NCI-H774 (cell line): ENCODE measurements at places on chromosomes 7 and 10.

GRCh38 chr10:120511165-120511564, 54.1 kb downstream of the PLPP4 start:
- no peak for DNase-seq

GRCh38 chr7:50621973-50622490, 56.8 kb upstream of the DDC start:
- no peak for DNase-seq

- DNase-seq: no peak
Measured at GRCh38 chr10:70308121-70309060, 24.6 kb upstream of the NPFFR1 start.

- DNase-seq: no peak
Measured at GRCh38 chr10:52446391-52446790, 132.3 kb downstream of the DKK1 start.

GRCh38 chr10:68406815-68407548, at the start of gene RUFY2:
Gene RUFY2 (minus strand): TSS chr10:68407277. CDS start chr10:68407189, 88 bp downstream.
- DNase-seq: peak; percentile 69

DNA sequence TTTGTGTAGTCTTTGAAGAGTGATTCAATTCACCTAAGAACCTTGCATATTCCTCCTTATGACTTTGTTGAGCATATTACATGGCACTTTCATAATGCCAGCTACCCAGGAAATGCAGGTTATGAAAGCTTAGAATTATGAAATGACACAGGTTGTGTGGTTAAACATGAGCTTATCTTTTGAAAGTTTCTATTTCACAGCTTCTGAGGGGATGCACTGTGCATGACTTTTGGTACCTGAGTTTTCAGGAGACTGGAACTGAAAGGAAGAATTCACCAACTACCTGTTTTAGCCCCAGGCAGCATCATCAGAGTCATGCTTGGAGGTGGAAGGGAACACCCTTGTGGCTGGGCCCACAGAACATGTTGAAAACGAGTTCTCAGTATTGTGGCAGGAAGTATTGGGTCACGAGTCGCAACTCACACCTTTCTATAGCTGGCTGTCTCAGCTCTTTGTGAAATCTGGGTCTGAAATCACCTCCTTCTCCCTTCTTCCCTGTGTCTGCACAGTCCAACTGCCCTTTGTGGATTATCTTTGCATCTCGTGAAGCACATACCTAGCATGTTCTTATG, 228.2 kb downstream of the PTEN start:
- DNase-seq: no peak

DNA sequence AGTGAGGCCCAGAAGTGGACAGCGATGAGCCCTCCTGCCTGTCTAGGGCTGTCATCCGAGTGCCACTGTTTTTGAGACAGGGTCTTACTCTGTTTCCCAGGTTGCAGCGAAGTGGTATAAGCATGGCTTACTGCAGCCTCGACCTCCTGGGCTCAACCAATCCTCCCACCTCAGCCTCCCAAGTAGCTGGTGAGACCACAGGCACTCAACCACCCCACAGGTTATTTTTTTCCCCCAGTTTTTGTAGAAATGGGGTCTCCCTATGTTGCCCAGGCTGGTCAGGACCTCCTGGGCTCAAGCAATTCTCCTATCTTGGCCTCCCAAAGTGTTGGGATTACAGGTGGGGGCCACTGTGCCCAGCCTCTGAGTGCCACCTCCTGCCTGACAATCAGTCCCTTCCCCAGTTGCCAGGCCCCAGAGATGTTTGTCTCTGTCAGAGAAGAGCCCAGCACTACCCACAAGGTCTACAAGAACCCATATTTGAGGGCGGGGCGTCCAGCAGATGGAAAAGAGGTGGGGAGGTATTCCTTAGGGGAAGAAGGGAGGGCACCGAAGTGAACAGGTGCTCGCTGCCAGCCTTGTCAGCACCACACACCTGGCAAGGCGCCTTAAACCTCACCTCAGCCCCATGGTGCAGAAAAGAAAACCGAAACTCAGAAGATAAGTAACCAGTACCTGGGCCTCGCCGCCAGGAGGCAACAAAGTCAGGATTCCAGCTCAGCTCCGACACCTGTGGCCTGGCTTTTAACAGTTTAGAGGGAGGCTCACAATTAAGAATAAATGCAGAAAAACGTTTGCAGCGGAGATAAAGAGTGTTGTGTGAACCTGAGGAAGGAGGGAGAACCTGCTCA, 77.4 kb upstream of the ANLN start:
- DNase-seq: no peak

DNA sequence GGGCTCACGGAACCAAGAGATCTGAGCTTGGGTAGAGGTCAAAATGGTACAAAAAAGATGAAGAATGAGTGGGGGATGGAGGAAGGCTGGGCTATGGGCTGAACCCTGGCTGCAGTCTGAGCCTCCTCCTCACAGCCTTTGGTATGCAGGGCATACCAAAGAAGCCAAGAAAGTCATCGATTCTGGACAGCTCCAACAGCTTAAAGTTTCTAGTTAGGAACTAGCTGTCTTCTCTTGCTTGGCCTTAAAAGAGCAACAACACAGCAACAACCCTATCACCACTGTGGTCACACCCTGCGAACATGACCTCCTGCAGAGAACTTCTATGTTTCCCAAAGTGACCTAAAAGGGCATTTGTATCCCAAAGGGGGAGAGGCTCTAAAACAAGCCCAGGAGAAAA, 126.1 kb upstream of the EFCAB10 start:
- DNase-seq: no peak

- no peak for DNase-seq
Measured at GRCh38 chr7:72430531-72430930, 18.4 kb upstream of the CALN1 start.

- DNase-seq: no peak
Measured at GRCh38 chr7:107865956-107866775, 24.8 kb upstream of the DLD start.

- DNase-seq: no peak
Measured at GRCh38 chr7:153422291-153423209, 629.6 kb upstream of the DPP6 start.

- no peak for DNase-seq
Measured at GRCh38 chr10:49837685-49838084, 75.6 kb upstream of the OGDHL start.

- no peak for DNase-seq
Measured at GRCh38 chr10:114021717-114022680, 21.7 kb upstream of the ADRB1 start.

GRCh38 chr10:29430101-29430500, 141.2 kb downstream of the LYZL1 start:
- DNase-seq: no peak

GRCh38 chr10:105274556-105275070, 633.5 kb downstream of the SORCS3 start:
- no peak for DNase-seq

GRCh38 chr7:149199234-149199995, 4.1 kb downstream of the ZNF282 start:
- no peak for DNase-seq

DNA sequence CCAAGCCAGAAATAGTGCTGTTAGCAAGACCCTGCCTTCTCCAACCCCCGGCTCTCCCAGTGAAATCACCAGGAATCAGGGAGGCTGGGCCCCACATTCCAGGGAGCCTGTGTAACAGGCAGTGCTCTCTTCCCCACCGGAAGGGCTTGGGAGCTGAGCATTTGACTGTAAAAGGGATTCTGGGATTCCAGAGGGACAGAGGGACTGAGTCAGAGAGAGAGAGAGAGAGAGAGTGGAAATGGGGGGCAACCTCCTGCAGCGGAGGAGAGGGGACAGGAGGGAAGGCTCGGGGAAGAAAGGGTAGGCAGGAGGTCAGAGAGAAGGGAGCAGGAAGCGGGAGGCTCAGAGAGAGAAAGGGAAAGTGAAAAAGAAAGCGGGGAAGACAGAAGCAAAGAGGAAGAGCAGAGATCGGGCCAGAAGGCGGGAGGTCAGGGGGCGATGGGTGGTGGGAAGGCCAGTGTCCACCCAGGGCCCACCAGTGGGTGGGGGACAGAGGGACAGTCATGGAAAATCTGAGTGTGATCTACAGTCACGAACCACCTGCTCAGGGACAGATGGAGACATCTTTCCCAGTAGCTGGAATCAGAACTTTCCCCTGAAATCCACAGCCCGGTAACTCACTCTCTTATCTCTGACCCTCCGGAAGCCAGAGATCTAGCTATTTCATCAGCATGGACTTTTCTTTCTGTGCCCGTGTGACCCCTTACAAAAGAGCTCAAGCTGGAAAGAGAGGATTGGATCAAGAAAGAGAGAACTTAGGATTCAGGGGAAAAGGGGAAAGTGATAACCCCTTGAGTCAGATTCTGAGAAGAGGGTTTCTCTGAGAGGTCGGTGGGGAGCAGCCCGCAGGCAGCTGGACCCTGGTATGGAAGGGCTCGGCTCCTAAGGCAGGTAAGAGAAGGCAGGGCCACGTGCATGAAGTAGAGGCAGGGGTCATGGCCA, 4.6 kb upstream of the SERPINE1 start:
- no peak for DNase-seq

DNA sequence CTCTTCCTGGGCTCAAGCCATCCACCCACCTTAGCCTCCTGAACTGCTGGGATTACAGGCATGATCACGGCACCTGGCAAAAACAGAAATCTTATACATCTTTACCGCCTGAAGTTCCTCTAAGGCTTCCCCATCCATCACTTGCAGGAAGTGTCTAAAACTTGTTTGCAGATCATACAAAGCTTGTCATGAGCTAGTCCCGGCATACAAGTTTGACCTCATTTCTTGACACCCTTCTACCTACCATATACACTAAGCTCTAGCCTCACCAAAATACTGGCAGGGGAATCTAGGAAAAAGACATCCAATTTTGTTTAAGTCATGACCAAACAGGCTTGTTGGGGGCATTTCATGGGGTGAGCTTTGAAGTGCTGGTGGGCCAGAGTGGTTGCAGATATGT, 14.5 kb downstream of the DNMBP start:
- DNase-seq: no peak

GRCh38 chr7:100413346-100413745, 15.2 kb downstream of the ZCWPW1 start:
- no peak for DNase-seq

GRCh38 chr7:153507885-153508284, 544.3 kb upstream of the DPP6 start:
- no peak for DNase-seq

- DNase-seq: no peak
Measured at GRCh38 chr10:63125459-63125858, 7.7 kb upstream of the NRBF2 start.

DNA sequence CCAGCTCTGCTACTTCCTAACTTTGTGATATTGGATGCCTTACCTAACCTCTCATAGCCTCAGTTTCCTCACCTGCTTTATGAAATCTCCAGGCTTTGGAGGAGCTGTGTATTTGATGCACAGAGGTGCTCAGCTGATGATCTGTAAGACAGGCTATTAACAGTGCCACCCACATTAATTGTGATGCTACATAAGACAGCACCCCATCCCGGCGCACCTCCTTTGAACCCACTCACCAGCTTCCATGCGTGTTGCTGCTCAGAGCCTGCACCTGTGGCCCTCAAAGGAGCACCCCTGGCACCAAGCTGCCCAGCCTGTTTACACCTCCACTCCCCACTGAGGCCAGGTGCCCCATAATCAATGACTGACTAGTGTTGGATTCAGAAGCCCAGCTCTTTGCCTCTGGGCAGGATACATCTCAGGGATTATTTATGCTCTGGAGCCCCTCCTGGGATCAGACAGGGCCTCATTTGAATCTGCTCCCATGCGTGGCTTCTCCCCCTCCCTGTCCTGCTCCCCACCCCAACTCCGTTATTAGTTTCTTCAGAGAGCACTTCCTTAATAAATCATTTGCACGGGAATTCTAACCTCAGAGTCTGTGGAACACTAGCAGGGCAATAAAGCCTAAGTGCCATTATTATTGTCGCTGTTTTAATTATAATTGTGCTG, 87.7 kb downstream of the GFRA1 start:
- no peak for DNase-seq
